GM19239 (cell line): ENCODE measurements at places on chromosomes 5 and 9.

DNA sequence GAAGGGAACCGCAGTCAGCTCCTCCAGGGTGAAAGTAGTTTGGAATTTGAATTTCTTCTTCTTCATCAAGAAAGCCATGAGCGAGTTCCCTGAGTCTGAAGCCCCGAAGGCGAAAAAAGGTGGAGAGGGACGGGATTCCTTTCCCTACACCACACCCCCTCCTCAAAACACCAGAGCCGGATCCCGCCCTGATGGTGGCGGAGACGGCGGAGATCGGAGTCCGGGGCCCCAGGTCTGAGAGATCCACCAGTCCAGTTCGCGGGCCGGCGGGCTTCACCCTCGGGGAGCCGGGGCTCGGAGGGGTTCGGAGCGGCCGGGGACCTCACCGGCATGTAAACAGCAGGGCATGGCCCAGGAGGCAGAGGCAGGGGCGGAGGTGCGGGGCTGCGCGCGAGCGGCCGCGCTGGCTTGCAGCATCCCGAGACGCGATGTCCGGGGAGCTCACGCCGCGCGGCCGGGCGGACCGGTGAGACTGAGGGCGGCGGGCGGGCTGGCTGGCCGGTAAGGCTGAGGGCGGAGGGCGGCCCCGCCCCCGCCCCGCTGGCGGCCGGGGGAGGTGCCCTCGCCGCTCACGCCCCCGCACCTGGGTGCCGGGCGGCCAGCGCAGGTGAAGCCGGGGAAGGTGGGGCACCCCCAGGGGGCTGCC, 606 bp downstream of the EEIG1 start:
- DNase-seq = no peak

- no peak for DNase-seq
Measured at GRCh38 chr5:35117967-35118366, 70.2 kb upstream of the AGXT2 start.

DNA sequence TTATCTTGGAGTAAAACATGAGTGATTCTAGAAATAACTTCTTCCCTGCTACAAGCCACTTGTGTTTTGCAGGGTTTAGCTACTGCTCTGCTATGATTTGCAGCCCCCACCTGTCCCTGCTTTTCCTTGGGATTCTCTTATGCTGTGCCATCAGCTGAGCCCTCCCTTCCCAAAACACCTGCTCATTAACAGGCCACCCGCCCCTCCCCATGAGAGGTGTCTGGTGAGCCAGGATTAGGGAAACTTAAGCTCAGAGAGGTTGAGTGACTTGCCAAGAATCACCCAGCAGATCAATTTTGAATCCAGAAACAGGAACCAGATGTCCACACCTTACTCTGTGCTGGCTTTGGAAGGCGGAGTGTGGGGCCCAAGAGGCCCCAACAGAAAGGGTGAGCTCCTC, 111.7 kb upstream of the CXCL14 start:
- no peak for DNase-seq

GRCh38 chr5:133360693-133361472, 251.5 kb downstream of the FSTL4 start:
- DNase-seq = no peak

DNA sequence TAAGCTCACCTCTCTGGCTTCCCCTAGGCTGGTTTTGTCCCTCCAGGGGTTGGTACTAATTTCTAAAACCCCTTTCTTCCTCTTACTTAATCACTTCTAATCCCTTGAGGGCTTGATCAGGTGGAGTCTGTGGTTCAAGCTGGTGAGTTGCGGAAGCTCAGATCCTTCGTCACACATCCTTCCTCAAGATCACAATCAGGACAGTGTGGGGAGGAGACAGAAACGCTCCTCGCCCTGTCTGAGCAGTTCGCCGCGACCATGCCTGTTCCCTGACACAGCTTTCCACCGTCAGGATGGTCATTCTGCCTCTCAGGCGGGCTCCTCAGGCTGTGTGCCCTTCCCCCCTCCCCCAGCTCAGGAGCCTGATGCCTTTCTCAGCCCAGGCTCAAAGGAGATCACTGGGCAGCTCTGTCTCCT, 24.3 kb downstream of the CPLX2 start:
- peak; percentile 65 for DNase-seq

- DNase-seq = no peak
Measured at GRCh38 chr9:98146101-98146991, 27.3 kb upstream of the TRIM14 start.

DNA sequence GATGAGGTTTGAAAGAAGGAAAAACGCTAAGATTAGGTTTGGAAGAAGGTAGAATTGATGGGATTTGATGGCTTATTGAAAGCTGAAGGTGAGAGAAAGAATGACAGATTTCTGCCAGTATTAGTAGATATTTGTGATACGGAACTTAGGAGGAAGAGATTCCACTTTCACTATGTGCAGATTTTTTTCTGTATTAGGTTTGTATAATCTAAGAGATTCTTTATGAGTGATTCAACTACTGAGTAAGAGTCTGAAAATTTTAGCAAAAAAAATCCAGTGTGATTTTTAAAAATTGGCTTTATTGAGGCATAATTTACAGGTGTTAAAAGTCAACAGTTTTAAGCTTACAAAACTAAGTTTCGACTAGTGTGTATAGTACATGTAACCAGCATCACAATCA, 54.1 kb downstream of the AP3S1 start:
- no peak for DNase-seq

DNA sequence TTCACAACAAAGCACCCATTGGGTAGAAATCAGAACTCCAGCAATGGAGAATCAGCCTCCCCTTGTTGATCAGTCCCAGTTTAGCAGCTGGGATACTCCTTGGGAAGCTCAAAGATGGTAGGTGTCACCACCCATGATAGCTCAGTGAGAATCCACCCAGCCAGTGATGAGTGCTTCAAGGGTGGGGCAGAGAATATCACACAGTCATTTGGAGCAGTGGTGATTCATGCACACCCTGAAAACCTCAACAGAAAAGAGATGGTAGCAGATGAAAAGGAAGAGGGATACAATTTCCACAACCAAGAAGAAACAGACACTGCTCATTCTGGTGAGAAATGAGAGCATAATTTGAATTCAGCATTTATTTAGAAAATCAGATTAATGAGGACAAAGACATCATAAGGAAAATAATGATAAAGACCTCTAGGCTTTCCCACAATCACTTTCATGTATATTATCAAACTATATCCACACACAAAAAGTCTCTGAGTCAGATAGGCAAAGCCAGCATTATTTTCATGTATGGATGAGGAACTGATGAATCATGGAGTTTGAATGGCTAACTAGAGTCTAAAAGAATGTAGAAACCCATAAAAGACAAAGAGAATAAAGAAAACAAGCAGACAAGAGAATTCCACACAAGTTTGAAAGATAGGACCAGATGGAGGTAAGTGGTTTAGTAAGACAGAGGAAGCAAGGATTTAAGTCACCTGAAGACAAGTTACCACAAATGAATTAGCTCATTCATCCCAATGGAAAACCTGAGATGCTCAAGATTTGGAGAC, 82.9 kb downstream of the FEM1C start:
- DNase-seq = no peak

DNA sequence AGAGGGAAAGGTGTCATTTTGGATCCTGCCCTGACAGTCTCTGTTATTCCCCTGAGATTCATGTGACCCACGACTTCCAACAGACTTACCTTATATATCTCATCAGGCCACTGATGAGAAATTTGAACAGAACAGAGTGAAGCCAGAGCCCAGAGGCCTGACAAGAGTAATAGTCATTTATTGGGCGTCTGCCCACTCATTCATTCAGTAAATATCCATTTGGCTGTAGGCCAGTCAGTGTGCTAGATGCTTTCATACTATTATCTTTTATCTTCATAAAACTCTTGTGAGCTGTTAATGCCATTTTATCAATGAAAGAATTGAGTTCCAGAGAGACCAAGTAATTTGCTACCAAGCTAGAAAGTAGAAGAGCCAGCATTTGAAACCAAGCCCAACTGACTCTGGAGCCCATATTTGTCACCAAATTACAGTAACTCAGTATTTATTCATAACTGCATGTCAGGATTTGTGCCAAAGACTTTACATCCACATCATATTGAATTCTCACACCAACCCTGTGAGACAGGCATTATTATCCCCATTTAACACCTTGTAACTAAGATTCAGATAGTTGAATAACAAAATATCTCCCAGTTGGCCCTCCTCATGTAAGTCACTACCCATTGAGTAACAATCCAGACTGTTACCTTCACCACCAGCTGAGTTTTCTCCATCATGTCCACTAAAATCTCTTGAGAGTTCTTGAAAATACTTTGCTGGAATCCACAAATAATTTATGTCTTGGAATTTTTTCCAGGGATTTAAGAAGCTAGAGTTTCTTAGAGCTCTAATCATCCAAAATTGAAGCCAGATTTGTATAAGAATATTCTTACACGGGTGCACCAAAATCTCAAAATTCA, 2.5 kb downstream of the PTPDC1 start:
- no peak for DNase-seq

DNA sequence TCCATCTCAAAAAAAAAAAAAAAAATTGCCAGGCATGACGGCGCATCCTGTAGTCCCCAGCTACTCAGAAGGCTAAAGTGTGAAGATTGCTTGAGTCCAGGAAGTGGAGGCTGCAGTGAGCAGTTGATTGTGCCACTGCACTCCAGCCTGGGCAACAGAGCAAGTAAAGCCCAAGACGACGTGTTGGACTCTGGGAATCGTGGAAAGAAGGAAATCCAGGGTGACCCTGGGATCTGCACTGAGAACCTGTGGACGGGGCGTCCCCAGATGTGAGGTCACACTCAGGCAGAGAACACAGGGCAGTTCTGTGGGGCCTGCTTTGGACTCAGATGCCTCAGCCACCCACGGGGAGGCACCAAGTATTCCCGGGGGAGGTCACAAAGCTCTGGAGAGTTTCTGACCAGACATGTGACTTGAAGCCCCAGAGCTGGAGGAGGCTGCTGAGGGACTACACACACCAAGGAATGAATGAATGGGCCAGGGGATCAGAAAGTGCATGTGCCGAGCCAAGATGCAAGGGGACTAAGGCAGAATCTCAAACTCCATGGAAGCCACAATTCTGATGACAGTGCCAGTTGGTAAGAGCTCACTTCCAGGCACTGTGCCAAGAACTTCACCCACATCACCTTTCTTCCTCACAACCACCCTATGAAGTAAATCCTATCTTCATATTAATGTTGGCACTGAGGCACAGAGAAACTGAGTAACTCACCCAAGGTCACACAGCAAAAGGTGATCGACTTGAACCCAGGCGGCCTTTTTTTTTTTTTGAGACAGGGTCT, 12.9 kb downstream of the DYNC2I2 start:
- DNase-seq = peak; percentile 68

DNA sequence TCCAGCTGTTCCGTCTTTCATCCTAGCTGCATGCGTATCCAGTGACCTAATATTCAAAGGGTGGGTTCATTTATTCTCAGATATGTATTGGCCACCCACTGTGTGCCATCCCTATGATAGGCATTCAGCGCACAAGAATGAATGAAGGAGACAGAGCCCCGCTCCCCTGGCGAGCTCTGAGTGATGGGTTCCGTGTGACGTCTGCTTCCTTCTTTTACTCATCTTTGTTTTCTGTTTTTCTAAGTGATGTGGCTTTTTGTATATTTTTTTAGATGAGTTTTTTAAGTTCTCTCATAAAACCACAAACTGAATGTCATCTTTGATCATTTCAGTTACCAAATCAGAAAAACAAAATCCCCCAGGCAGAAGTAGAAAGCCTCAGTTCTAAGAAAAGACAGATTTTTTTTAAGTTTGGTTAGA, 168.3 kb upstream of the OTULINL start:
- no peak for DNase-seq

- DNase-seq = no peak
Measured at GRCh38 chr5:154369682-154370081, 76.1 kb upstream of the SAP30L start.

GRCh38 chr5:102481054-102481715, 17.6 kb downstream of the SLCO6A1 start:
- no peak for DNase-seq

GRCh38 chr9:8361364-8361763, 561.8 kb upstream of the DMAC1 start:
- DNase-seq = no peak

- no peak for DNase-seq
Measured at GRCh38 chr9:102398205-102398604, 596.9 kb upstream of the CYLC2 start.

DNA sequence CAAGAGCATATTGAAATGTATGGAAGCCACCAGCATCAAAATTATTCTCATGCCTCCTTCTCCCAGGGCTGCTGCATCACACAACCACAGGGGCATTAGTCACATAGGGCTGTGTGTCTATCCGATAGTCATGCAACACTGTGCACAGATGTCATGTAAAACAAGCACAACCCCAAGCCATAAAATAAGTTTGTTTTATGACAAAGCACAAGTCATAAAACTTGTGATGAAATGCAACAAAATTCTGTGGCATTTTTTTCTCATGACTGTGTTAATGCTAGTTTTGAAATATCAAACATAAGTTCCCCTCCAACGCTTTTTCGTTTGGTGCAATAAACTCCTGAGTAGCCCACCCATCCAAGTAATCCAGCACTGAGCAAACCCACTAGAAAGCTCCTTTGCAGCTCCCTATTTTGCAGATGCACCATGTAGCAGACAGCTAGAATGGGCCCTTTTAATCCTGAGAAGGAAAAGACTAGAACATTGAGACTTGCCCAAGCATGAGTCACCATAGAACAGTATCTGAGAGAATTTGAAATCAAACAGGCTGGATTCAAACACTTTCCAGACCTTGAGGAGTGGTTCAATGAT, 93.3 kb upstream of the ZNF366 start:
- no peak for DNase-seq

DNA sequence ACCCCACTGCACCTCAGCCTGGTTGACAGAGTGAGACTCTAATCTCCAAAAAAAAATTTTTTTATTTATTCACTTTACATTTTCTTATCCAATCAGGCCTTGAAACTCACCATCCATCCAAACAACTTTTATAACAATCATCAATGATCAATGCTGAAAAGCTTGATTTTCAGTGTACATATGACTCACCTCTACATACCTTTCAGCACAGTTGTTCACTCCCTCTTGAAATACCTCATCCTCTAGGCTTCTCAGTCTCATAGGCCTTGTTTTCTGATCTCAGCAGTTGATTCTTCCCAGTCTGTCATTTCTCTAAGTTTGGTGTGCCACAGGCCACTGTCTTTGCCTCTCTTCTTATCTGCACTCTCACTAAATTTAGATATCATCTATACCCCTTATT, 36.2 kb downstream of the GRIN3A start:
- no peak for DNase-seq

- no peak for DNase-seq
Measured at GRCh38 chr5:2143088-2143487, 260.4 kb upstream of the IRX4 start.

GRCh38 chr5:88190106-88190834, 78.4 kb downstream of the TMEM161B start:
- DNase-seq = no peak

- DNase-seq = no peak
Measured at GRCh38 chr9:87718852-87719612, 6.9 kb upstream of the CTSL start.

DNA sequence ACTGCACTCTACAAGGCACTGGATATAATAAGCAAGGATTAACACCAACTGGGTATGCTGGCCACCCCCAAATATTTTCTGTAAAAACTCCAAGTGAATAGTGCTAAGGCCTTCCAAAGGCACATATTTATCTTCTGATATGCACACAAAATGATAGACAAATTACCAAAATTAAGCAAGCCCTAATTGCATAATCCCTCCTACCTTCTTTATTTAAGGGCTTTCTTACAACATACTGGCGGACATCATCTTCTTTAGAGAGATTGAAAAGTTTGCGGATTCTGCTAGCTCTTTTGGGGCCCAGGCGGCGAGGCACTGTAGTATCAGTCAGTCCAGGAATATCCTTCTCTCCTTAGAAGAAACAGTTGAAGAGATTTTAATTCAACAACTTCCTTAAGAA, 1.9 kb downstream of the RPS6 start:
- DNase-seq = no peak

GRCh38 chr9:36125062-36125855, 11.3 kb upstream of the GLIPR2 start:
- no peak for DNase-seq
